ENCODE measurements at places on chromosomes 7 and 10.

DNA sequence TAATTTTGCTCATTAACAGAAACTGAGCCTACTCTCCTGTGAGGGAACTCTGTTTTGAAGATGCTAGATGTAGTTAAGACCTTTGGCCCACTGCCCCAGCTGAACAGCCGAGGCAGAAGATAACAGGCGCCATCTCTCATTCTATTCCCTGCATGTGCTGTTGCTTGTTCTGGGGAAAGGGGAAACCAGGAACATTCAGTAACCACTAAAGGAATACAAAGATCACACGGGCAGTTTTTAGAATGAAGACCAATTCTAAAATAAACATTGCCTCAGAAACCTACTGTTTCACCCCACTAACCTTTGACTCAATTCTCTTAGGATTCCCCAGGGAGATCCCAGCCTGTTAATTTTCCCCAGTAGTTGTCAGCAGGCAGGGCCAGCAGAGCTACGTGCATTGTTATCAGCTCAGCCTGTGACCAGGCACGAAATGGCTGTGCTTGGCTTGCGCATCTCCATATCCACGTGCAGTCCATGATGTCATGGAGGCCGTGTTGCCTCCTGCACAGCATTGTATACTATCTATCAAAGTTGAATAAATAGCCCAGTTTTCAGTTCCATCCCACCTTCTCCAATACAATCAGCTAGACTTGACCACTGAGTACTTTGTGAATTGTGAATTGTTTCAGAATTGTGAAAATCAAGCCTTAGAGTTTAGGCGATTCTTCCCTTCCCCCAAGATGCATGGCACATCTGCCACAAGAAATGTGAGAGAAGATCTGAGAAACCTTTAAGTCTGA is 36.0 kb downstream of the ANK3 start:
- no peak for DNase-seq

DNA sequence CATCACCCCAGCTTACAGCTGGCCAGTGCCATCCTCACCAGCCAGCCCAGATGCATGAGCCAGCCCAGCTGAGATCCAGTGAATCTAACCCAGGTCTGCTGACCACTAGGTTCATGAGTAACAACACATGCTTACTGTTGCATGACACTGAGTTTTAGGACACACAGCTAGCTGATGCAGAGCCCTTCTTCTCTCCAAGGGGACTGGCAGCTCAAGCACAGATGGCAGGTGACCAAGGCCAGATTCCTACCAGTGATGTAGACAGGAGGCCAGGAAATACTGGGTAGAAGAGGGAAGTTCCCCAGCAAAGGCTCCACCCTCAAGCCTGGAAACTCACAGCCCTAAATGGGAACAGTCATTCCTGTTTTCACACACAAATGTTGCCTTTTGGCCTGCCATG is 236.6 kb downstream of the GRID1 start:
- DNase-seq, result no peak

DNA sequence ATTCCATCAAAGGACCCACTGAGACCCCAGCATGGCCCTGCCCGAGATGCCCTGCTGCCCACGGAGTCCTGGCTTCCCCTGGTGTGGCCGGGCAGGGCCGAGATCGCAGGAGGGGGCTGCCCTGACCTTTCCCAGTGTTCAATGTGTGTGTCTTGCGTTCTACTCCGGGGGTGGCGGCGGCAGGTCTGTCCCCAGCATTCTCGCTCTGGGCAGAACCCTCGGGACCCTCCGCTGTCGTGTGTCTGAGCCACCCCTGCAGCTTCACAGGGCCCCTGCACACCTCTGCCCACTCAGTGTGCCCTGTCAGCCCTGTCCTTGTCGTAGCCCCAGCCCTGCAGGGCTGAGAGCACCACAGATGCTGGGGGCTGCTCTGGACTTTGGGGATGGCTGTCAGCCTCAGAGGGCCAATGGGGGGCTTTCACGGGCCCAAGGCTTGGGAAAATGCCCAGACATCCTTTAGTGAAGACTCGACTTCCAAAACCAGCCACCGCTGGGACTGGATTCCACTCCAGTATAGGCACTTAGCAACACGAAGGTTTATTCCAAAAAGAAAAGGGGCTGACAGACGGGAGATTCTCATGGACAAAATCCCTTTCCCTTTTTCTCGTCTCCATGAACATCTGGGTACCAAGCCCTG is 30.0 kb upstream of the KNDC1 start:
- DNase-seq, result no peak

DNA sequence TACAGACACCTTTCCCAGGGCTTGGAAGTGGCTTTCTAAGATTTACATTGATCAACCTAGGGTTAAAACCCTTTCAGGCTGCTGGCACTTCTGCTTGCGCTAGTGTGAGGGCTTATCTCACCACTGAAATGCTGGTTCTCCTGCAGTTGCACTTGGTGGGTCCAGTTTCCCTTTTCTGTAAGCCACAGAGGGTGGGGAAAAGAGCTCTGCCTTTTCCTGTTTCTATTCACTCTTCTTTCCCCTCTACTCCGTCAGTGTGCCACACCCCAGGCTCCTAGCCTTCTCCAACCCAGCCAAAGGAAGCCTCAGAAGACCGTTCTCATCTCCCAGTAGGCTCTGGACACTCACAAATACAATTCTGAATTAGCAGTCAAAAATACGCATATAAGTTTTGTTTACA is 19.0 kb upstream of the CAPZA2 start:
- DNase-seq, result no peak

DNA sequence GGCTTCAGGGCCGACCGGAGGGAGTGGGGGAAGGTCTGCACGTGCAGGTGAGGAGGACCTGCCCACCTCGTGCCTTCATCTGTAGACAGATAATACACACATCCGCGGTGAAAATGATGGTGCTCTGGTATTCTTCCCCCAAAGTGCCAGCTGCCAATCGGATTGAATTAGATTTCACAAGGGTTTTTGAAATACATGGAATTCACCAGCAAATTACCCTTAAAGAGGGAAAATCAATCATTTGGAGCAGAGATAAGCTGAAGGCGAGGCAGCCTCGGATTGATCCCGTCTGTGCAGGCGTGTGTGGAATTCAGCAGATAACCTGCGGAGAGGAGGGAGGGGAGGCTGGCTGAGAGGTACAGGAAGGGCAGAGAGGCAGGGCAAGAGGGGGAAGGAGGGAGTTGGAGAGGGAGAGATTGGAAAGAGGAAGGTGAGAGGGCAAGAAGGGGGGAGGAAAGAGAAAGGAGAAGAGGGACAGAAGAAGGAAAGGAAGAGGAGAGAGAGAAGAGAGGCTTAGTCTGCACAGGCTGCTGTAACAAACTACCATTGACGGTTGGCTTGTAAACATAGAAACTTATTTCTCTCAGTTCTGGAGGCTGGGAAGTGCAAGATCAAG is 84.2 kb downstream of the C10orf105 start:
- no peak for DNase-seq

DNA sequence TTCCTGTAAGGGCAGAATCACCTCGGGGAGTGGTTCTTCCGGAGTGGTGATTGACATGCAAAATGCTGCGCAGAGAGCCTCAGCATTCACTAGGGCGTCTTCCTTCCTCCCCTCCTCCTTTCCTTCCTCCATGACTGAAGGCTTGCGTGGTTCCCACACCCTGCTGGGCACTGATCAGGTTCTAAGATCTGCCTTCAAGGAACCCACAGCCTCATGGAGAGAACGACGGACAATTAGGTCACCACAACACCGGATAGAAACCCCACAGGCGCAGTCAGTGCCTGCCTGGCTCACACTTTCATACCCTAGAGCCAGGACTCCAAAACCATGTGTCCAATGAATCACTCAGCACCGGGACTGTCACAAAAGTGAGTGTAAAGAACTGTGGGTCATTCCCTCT is 131.3 kb downstream of the DPP6 start:
- no peak for DNase-seq

DNA sequence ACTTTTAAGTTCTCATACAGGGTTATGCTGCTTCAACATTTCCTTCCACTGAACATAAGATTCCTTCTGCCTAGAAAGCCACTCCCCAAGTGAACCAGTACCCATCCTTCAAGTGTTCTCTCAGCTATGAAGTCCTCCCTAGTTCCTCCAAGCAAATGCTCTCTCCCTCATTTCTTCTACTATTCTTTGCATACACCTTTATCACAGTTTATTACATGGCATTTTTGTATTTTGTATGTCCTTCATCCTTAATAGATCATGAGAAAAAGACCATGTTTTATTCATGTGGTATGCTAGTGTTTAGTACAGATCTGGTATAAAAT is 1.9 kb downstream of the SYPL1 start:
- DNase-seq, result no peak

All from stimulated activated CD4-positive, alpha-beta T cell treated with anti-CD3 and anti-CD28 coated beads, TNF-alpha, amount 100 ng/mL, for 4 hours (primary cell).